Effector CD4-positive, alpha-beta T cell (primary cell): ENCODE measurements at places on chromosomes 4 and X.

- DNase-seq = no peak
These were observed 48.6 kb upstream of the PARM1 start for GRCh38 chr4:74884266-74884665.

DNA sequence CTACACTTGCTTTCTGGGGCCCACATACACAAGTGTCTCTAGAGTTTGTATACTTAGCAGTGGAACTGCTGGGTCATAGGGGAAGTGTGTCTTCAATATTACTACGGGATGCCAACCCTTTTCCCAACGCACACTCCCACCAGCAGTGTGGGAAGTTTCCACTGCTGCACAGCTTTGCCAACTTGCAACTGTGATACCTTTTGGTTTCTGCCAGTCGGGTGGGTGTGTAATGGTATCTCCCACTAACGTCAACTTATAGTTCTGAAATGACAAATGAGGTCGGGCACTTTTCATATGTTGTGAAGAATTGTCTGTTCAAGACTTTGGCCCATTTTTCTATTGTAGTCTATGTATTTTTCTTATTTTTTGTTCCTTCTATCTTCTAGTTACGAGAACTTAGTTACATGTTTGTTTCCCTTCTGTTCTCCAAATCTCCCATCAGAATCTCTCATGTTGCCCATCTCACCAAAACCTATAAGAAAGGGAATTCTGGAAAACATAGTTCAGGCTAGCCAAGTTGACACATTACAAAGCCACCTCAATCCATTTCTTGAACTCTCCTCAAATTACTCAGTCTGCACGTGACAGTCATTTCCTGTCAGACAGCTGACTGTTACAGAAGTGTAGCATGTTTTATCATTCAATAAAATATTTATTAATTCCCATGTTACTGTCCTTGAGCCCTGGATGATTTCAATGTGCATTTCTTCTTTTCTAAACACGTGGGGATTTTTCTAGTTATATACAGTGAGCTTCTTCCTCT is 30.7 kb downstream of the PNMA6E start:
- no peak for DNase-seq

GRCh38 chrX:15737190-15737958 is 696 bp upstream of the CA5B start:
- DNase-seq = no peak

DNA sequence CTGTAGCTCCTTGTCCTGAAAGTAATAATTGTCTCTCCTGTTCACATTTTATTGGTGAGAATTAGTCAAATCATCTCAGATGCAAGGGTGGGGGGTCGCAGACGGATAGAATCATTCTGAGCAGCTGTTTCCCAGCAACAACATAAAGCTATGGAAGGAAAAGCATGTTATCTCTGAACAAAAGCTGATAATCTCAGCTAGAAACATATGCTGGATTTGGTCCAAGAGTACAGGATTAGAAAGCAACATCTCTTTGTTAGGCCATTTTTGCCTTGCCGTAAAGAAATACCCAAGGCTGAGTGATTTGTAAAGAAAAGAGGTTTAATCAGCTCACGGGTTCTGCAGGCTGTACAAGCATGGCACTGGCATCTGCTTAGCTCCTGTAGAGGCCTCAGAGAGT is 472.8 kb upstream of the BOD1L1 start:
- no peak for DNase-seq

DNA sequence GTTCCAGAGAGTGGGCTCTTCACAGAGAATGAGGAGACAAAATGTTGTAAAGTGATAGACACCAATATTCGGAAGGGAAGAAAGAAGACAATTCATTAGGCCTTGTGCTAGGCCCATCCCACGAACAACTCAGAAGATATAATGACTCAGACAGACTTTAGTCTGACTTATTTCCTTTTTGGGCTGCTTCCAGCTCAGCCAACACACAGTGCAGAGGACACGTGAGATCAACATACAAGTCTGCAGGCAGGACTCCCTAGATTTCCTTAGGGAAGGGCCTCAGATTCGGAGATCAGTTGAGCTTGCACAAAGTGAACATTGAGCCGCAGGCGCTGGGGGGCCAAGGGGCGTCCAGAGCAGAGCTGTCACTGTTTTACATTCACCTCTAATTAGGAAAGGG is 290.7 kb upstream of the TENM3 start:
- no peak for DNase-seq

GRCh38 chr4:112279025-112279881 is 6.5 kb downstream of the TIFA start:
- DNase-seq = no peak

DNA sequence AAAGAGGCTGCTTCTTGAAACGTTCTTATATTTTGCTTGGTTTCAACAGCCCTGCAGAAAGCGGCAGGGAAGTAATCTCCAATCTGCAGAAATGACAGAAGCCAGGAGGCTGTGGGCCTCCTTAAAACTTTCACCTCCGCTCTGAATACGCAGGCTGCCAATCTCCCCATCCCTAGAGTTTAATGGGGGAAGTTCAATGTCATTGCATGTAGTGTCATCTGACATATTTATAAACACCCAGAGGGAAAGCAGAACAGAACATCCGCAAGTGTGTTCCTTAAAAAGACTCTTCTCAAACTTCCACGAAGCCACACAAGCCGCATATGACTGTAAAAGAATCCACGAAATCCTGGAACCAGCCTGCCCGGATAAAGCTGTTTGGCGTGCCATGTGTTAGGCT is 148.8 kb upstream of the TBL1X start:
- DNase-seq = no peak

DNA sequence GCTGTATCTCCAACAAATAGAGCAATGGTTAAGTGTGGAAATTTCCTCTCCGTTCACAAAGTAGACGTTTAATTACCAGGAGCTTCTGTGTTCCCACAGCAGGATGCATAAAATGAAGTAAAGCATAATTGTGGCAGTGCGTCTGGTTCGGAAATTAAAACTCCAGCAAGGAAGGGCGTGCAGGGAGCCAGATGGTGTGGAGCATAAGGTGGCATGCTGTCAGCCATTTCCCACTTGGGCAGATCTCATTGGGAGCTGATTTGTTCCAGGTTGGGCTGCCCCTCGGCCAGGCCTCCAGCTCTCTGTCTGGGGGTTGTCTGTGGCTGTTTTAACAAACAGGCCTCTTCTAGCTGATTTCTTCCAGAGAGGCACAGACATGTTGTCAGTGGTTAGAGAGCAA is 182.1 kb upstream of the CLNK start:
- DNase-seq = no peak

DNA sequence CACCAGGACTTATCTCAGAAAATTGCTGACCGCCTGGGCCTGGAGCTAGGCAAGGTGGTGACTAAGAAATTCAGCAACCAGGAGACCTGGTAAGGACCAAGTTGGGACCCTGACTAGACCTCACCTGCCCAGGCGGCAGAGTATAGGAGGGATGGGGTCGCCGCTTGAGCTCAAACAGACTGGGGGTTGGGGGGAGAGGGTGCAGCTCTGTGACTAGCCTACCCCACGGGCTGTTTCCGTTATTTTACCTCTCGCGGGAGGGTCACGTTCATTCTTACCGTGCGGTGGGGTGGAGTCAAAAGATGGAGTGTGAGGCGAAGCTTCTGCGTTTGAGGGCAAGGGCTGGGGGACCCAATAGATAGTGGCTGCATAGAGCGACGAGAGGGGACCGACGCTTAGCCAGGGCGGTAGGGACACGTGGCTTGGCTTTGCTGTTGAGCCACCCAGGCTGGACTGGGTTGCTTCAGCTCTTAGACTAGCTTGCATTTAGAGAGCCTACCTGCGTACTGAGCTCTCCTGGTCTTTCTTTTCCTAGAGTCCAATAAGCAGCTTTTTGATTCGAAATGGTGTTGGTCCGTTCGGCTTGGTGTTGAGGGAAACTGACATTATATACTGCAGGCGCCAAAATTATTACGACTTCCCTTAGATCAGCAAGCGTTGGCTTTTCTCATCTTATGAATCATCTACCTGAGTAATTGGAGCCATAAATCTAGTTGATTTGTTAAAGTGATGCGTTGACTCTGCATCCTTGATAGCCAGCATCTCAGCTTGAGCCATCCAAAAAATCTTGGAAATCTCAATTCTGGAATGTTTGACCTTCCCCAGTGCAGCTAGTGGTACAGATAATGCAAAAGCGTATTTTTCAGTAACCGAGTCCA is 591 bp downstream of the PRPS1 start:
- peak; percentile 32 for DNase-seq

DNA sequence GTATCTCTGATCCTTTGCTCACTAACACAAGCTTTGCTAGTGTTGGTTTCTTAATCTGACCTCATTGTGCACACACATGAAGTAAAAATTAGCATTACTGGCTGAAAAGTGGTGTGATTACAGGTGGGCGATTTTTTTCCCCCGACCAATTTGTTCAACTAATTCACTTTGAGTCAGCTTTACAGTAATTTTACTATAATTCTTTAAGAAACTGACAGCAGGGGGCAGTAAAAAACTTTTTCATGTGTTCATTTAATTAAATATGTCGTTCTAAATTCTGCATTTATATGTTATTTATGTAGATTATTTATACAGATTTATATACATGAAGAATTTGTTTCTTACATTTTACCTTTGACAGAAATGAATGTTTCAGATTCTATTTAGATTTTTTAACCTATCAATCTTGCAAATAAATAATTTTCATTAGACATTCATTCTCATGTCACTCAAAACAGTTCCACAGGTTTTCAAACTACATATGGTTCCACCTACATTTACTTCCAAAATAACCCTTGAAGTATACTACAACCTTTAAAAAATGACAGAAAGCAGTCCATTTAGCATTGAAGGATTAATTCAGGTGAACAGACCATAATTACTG is 17.5 kb downstream of the PALLD start:
- no peak for DNase-seq

- no peak for DNase-seq
These were observed 13.3 kb upstream of the CD99 start for GRCh38 chrX:2677764-2678163.

GRCh38 chr4:48467442-48467841 is 15.7 kb upstream of the SLC10A4 start:
- no peak for DNase-seq

- DNase-seq = no peak
These were observed 14.9 kb downstream of the SNX12 start for GRCh38 chrX:71053217-71053621.

DNA sequence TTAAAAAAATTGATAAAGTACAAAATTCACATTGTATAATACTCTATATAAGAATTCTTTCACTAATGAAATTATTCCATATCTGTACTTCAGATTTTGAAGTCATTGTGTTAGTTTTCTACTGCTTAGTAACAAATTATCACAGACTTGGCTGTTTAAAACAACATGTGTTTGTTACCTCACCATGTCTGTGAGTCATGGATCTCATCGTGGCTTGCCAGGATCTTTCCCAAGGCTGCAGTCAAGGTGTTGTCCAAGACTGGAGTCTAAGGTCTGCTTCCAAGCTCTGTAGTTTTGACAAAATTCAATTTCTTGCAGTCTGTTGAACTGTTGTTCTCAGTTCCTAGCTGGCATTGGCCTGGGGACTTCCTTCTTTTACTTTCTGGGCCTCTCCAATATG is 1286.9 kb downstream of the ADGRL3 start:
- DNase-seq = no peak

DNA sequence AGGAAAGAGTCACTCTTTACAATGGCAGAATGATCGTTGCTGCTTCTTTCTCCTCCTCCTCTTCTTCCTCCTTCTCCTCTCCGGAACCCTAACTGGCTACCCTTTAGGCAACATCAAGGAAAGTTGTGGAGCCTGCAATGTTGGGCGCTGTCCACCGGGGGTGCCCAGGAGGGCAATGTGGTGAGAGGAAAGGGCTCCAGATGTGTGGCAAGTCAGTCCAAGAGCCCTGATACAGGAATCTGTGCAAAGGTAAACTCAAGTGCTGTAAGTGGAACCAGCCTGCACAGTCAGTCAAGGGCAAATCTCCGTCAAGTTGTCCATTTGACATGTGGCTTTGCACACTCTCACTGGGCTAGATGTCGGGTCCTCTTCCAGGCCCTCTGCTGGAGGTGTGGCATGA is 2.8 kb downstream of the RTL5 start:
- no peak for DNase-seq

GRCh38 chr4:70280567-70280966 is 38.2 kb downstream of the CSN3 start:
- no peak for DNase-seq

DNA sequence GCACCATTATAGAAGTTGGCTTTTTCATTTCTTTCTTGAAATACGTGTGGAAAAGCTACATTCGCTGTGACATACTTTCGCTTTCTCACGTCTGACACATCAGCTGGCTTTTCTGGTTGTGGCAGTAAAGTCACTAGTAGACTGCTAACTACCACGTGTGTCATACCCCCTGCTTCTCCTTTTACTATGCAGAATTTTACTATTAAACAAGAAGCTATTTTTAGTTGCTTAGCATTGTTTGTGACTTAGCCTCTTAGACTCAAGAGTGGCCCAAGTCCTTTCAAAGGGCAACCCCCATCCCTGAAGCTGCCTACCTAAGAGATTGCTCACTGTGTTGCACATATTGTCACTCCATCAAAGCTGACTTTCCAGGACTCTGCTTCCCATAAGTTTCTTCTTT is 2.1 kb upstream of the IL2 start:
- DNase-seq = peak; percentile 15

GRCh38 chr4:872241-872981 is 46.5 kb upstream of the CPLX1 start:
- DNase-seq = no peak

- no peak for DNase-seq
These were observed 1.1 kb downstream of the KLHL15 start for GRCh38 chrX:24025741-24026403.

DNA sequence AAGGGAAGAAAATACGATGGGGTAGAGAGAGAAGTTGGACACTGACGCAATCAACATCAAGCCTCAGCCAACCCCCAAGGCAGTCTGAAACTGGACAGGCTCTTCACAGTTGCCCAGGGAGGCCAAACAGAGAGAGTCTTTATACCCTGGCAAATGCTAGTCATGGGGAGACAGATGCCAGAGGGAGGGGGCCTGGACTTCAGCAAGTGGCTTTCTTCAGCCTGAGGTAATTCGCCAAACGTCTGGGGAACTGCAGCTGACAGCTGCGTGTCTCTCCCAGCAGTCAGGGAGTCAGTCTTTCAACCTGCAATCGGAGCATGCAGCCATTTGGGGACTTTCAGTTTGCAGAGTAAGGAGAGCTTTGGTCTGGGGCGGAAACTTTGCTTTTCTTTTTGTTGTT is 521.6 kb downstream of the TRIML1 start:
- DNase-seq = no peak

DNA sequence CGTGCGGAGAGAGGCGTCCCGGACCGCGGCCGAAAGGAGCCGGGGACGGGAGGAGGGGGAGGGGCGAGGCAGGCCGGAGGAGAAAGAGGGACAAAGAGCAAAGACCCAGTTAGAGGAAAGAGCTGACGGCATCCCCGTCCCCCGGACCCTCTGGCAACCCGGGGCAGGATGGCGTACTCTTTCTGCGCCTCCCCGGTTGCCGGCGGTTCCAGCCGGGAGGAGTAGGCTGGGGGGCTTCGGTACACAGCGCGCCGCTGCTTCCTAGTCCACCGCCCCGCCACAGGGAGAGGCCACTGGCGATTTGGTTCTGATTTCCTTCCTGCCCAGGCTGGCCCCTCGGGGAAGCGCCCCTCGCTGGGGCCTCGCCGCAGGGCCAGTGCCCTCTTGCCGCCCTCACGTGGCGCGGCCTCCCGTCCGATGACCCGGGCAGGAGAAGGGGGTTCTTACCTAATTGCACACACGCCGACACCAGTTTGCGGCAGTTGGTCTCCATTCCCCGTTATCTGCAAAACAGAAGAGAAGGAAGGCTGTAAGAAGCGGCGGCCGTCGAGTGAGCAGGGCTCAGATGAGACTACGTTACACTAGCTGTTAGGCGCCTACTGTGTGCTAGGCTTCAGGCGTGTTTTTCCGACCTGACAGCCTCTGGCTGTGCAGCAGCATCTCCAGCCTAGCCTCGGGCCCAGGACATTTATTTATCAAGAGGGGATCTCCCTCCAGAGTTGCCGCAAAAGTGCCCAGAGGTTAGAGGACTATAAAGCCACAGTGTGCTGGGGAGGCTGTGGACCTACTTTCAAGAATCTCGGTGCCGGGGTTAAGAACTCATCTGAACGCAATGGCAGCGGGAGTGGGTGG is 9.9 kb upstream of the PITX2 start:
- DNase-seq = no peak
